ENCODE measurements at places on chromosomes 5 and 9. TPM values are rescaled to one million over a fixed set of nuclear protein-coding genes. Genes with fewer than 3 reads are reported as not detected.

PAPPA gene
- 0.17 TPM for total RNA-seq

VCAN gene
- 278 TPM for total RNA-seq

DNA sequence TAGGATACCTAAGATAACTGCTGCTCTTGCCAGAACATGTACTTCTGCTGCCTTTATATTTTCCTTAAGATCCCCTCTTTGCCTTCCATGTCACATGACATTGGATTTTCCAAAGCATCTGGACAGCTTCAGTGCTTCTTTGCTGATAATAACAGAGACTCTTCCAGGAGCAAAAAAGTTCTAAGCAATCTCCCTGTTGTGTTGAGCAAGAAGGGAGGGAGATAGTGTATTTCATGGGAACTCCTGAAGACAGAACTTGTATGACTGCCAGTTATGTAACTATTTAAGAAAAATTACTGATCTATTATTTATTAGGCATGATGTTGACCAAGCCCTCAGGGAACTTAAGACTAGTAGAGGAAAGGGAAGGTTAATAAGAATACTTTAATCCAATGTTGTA is 454.7 kb downstream of the SPATA31D1 start:
- no peak for DNase-seq

DNA sequence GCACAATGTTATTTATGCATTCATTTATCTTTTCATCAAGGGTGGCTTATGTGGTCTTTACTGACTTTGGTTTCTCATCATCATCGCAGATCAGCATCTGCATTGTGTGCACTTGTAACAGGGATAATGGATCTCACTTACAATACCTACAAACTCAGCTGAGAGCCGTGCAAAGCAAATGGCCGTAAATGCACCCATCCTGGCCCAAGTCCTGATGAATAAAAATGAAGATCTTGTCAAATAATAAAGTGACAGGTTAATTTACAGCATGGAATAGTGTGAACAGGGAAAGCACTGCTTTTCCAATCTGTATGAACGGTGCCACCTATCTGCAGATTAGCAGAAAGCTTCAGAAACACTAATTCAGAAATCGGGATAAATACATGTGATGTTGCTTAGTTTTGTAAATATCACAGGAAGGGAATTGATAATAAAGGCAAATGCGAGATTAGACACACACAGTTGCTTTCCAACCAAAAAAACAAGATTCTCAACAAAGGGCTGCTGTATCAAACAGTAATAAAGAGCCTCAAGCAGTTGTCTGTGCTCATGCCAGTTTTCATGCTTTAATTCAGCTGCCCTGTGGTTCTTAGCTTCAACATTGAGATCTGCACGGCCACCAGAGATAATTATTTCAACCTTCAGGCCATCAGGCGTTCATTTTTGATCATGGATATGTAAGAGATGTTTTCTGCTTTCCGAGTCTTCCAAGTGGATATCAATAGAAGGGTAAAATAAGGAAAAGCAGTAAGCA is 153.4 kb upstream of the POU5F2 start:
- DNase-seq, result no peak

DNA sequence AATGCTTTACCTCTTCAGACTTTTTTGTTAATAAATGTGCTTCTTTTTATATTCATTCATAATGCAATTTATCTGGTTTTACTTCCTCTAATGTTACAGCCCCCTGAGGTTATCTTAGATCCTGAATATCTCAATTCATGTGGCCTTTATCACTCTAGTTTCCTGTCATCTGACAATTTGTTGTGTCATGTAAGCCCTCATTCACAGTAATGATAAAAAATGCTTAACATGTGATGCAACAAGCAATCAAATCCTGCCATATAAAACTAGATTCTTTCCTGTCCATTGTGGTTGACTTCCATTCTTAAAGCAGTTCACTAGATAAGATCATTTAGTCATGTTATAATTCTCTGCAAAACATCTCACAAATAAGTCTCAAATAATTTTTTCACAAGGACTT is 991.2 kb upstream of the ACO1 start:
- DNase-seq, result no peak

- DNase-seq, result no peak
Measured at GRCh38 chr5:132473019-132473531, 17.5 kb downstream of the IRF1 start.

DNA sequence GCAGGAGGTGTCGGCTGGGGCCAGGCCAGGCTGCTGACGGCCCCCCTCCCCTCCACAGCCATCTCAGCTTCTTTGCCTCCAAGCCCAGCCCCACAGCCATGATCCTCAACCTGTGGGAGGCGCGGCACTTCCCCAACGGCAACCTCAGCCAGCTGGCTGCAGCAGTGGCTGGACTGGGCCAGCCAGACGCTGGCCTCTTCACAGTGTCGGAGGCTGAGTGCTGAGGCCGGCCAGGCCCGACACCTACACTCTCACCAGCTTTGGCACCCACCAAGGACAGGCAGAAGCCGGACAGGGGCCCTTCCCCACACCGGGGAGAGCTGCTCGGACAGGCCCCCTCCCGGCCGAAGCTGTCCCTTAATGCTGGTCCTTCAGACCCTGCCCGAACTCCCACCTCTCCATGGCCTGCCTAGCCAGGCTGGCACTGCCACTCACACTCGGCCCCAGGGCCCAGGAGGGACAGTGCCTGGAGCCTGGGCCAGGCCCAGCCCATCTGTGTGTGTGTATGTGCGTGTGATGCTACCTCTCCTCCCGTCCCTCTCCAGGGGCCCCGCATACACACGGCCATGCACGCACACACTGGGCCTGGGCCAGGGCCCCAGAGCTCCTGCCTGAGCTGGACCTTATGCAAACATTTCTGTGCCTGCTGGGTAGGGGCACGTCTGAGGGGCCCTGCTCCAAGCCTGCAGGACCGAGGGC is 19.3 kb downstream of the HK3 start:
- no peak for DNase-seq

- DNase-seq, result no peak
Measured at GRCh38 chr9:96565671-96566497, 53.8 kb downstream of the CDC14B start.

DNA sequence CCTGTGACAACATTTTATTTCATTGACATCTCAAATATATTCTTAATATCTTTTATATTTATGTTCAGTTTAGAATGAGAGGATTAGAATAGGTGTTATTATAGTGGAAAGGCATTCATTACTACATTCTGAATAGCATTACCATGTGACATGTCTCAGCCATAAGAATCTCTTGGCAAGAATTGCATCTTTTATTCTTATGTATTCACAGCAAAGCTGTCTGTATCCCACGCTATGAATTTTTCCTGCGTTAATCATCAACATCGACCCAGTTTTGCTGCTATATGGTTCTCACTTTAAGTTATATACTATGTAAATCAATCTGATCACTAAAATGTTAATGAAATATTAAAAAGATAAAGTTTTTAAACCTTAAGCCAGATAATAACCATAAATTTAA is 248.6 kb downstream of the TMEM232 start:
- DNase-seq, result no peak

GRCh38 chr9:87827341-87827740 is 55.3 kb upstream of the SPATA31E1 start:
- no peak for DNase-seq

DNA sequence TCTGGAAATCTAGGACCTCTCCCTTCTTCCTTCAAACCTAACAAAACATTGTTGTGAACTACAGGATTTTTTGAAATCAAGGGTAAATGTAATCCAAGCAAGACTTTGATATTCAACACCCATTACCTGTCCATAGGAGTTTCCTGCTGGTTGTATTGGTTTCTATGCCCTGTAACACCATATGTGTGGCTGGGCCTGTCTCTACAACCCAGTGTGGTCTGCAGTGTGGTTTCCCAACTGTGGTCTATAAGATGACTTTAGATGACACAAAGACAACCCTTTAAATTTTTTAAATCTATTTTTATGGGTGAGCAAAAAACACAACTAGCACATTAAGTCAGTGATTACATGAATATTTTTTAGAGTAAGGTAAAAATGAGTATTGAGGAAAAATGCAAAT is 93.1 kb downstream of the SMIM15 start:
- no peak for DNase-seq

- DNase-seq, result no peak
Measured at GRCh38 chr9:74887981-74888370, 255 bp upstream of the TRPM6 start.

All from H9 (cell line).